Stimulated activated CD4-positive, alpha-beta T cell treated with anti-CD3 and anti-CD28 coated beads, Interleukin-1b, Interleukin-23, amount 100 ng/mL, for 4 hours (primary cell): ENCODE measurements at places on chromosomes 2 and 18.

DNA sequence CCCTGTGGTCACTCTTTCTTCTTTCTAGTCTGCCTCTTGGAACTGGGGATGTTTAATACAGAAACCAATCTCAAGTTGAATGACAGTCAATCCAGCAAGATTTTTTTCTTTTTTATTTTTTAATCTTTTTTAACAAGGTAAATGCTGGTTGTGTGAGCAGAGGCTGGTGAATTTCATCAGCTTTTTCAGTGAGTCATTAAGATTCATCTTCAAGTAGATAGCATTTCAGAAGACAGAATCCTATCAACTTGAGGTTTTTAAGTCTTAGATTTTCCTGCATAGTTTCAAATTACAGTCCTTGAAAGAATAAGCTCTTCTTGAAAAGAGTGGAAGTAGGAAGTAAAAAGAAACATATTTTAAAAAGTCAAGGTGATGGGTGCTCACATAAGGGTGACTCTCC lies 12.4 kb downstream of the SLC8A1 start:
- DNase-seq = no peak

- no peak for DNase-seq
Measured at GRCh38 chr2:208363485-208363884, 43.1 kb upstream of the PTH2R start.

DNA sequence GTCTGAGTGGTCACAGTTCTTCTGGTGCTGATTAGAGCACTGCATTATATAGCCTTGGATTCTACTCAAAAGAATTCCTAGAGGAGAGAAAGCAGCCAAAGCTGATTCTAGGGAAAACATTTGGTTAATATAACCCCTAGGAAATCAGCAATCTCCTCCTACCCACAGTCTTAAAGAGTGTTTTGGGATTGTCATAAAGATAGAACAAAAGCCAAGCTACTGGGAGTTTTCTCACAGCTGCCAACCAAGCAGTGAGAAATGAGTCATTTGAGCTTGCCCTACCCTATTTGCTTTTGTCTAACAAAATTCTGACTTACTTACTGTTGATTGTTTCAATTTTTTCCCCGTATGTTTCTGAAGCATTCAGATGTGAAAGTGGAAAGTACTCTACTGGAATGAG lies 469.3 kb downstream of the PLCL1 start:
- no peak for DNase-seq

- DNase-seq = no peak
Measured at GRCh38 chr2:241330616-241330981, 14.9 kb downstream of the SEPTIN2 start.

DNA sequence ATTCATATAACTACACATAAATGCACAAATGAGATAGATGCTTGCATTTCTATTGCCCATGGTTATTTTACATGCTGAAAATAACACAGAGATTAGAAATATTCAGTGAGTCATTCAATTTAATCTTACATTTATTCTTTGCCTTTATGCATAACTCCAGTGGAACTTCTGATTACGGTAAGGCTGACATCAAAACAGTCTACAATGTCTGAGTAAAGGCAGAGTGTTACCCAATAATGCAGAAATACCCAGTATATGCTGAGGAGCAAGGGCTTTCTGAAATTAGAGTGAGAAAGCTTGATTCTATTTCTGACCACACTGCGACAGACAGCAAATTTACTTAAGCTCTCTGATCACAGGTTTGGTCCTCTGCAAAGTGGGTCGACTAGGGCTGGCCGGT lies 9.2 kb downstream of the NMI start:
- DNase-seq = no peak

DNA sequence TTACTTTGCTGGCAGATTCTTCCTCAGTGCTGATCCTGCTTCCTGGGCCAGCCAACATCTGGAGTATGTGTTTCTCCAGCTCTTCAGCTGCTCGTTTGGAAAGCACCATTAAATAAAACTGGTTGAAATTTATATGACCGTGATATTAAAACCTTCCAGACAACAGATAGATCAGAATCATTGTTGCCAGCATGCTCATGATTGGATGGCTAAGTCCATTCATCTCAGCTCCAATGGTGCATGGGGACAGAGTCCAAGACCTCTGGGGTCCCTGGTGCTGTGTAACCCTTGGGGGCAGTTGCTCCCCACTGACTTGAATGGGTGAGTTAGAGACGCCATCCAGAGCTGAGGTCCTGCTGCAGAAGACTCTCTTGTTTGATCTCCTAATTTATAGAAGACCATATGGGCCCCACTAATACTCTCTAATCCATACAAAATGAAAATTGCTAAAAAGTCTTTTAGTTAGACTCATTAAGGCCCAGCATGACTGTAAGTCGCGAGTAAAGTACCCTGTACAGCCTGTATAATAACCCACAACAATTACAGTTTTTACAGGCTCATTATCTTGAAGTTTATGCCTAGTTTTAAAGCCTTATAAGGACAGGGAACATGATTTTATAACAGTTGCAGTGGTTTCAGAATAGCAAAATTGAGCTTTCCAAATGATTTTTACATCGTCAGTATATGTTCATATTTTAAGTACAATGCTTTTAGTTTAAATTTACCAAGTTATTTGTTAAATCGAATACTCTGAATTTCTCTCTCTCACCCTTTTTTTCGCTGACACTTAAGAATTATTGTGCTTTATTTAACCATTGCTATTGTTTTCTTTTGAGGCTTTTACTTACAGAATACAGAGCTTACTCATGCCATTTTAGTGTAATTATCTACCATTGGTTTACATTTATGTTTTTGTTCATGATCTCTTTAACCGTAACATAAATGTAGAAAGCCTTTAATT lies 60.0 kb downstream of the CABLES1 start:
- DNase-seq = no peak
